ENCODE measurements at places on chromosomes 1 and 21.

DNA sequence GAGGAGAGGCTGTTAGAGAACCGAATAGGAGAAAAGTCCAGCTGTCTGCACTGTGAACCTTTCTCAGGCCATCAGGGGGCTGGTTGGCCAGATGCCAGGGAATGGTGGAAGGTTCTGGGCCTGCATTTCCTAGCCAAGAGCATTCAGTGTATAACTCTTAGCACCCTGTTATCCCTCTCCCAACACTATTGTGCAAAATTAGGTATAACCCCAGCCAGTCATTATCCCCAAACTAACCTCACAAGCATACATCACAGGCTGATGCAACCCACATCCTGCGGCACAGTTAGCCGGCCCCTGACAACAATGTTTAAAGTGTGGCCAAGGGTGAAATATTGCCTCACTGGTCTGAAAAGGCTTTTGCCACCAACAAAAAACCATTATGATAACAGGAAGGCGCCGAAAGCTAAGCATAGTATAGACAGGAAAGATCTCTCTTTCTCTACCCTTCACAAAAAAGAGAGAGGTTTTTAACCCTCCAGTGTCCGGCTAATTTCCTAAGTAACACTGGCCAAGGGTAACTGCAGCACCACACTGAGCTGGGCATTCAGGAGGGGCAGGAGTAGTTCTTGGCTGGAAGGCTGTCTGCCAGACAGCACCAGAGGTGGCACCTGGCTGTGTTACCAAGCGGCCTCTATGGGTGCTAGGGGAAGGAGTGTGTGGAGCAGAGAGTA, 77.3 kb upstream of the BCAR3 start:
- no peak for DNase-seq

DNA sequence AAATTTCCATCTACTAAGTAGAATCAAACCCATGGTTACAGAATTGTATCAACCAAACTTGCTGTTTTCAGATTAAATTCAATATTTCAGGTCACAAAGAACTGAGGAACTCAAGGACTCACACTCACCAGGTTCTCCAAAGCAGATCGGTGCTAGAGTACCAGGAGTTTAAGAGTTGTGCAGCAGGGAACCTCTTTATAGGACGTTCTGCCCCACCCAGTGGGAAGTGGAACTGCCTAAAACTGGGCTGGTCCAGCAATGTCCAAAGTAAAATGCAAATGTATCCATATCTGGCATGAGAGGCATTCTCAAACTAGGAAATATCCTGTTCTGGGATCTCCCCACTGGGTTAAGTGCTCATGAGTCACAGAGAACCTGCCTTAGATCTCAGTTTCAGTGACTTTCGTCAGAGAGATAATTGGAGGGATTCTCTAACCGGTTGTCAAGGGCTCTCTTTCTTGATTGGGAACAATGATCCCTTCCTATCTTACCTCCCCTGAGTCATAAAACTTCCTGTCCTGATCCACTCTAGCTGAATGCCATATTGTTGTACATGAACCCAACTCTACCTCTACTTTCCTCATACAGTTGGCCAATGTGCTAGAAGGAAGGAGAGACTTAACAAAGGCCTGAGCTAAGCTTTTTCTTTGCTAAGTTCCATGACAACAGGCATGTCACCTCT, at the start of gene SPRR2D:
SPRR2D (minus strand) TSS at position 171 of the 682 bp plus-strand sequence. CDS start 774 bp downstream, outside the sequence.
- no peak for DNase-seq

GRCh38 chr1:85151446-85151845, 49.4 kb downstream of the SYDE2 start:
- DNase-seq, result no peak

- DNase-seq, result no peak
Observed at GRCh38 chr21:17829472-17829871, 10.3 kb upstream of the C21orf91 start.

DNA sequence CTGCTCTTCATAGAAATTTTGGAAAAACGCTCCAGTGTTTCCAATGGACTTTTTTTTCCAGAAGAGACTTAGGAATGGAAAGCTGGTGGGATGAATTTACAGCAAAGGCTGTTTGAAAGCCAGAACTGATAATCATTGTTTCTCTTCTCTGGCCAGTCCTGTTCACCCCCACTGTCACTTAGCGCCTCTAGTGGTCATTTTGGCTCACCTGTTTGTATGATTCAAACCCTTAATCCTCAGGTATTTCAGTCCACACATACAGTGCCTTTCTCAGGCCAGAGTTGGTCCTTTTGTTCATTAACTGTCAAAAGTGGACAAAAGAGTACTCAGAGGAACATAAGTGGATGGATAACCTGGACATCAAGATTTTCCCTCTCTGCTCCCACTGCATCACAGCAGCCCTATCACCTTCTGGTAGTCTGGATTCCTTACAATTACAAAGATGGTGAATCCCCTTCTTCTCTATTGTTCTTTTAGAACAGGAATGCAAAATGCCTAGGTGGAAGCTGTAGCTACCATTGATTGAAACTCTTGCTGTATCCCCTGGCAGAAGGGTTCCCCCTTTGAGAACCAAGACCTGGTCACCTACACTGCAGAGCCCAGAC, 177.6 kb upstream of the OLFM3 start:
- DNase-seq, result no peak

GRCh38 chr1:8166406-8166805, 140.3 kb upstream of the ERRFI1 start:
- no peak for DNase-seq

DNA sequence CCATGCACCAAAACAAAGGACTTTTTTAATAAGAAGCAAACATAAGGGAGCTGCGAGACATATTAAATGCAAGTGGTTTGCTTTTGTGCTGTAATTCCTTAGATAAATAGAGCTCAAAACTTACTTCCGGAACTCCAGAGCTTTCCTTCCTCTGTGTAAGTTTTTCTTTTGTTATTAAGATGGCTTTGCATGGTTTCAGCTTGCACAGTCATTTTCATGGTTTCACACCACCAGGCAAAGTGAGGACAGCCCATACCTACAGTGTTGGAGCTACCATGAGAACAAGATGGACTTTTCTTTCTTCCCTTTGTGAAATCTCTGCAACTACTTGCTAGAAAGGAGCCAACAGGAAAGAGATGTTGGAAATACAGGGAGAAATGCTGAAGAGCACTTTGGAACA, 368.0 kb downstream of the SETD4 start:
- DNase-seq, result no peak

- DNase-seq, result no peak
Observed at GRCh38 chr1:209646558-209646957, 5.7 kb downstream of the LAMB3 start.

- no peak for DNase-seq
Observed at GRCh38 chr1:2412773-2413494, 570 bp upstream of the PEX10 start.

- DNase-seq, result no peak
Observed at GRCh38 chr1:82153272-82153629, 352.5 kb downstream of the ADGRL2 start.

DNA sequence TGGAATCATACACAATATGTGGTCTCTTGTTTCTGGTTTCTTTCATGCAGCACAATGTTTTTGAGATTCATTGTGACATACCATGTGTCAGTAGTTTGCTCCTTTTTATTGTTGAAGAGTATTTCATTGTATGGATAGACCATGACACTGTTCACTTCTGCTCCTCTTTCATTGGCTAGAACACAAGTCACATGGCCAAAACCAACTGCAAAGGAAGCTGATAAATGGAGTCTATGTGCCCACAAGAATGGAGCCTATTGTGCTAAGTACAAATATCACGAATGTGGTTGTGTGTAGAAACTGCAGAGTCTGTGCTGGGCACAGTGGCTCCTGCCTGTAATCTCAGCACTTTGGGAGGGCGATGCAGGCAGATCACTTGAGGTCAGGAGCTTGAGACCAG, 28.6 kb upstream of the FNBP1L start:
- no peak for DNase-seq

DNA sequence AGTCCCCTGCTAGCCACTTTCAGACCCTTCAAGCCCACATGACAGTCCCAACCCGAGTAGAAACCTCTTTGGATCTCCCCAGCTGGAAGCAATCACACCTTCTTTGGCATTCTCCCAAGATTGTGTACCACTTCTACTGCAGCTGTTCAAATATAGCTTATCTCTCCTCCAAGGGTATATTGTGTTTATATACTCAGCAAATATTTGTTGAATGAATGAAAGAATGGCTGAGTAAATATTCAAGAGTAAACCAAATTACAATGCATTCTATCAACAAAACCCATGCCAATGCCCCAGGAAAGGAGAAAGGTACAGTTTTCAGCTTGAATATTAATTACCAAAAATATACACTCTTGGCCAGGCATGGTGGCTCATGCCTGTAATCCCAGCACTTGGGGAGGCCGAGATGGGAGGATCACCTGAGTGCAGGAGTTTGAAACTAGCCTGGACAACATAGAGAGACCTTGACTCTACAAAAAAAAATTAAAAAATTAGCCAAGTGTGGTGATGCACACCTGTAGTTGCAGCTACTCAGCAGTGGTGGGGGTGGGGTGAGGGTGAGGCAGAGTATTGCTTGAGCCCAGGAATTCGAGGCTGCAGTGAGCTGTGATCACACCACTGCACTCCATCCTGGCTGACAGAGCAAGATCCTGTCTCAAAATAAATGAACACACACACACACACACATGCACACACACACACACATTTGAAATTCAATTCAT, 68.5 kb downstream of the NIBAN1 start:
- DNase-seq, result no peak

GRCh38 chr1:216178281-216178680, 245.0 kb downstream of the USH2A start:
- DNase-seq, result no peak

DNA sequence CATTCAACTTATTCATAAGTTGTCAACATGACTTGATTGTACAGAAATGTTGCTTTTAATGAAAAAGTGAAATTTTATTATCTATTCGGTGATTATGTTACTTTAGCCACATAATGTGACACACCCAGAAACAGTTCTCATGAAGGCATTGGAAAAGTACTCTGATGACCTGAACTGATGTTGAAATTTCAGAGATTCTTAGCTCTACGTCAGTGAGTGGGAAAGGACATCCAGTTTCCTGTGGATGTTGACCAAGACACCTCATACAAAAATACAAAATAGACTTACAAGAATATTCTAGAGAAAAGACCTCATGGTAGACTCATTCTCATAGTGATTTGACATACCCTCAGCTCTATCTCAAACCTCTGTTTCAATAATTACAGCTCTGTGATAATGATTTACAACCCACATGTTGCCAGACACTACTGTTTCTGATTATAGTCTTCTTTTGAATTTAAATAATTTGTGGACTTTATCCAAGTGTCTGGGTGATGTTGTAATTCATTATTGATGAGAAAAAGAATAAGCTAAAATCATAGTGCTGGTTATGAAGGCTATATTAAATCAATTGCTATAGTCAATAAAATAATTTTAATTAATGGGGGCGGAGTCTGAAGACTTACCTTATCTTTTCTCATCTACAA, 37.3 kb downstream of the KCNK2 start:
- DNase-seq, result no peak

Measured in activated gamma-delta T cell treated with anti-CD3 and anti-CD28 coated beads, Interleukin-2, amount 50 U/mL, for 16 hours (primary cell).